Adrenal gland (tissue), 19 donors: ENCODE measurements at places on chromosomes 3 and 15. TPM values are rescaled to one million over a fixed set of nuclear protein-coding genes. Genes with fewer than 3 reads are reported as not detected.
A peak's percentile ranks its signal among the peaks of the same experiment; 100 is the strongest.

The PIGZ gene
- total RNA-seq: 0.39 TPM

The HAPLN3 gene
- total RNA-seq: 4.3 TPM

The ZBED2 gene
- not detected for total RNA-seq

The CFAP20DC gene
- 2.1 TPM for total RNA-seq

The SELENOS gene
- 116 TPM for total RNA-seq

The CXCR6 gene
- total RNA-seq: 0.54 TPM

The CIDEC gene
- 4.0 TPM for total RNA-seq

DNA sequence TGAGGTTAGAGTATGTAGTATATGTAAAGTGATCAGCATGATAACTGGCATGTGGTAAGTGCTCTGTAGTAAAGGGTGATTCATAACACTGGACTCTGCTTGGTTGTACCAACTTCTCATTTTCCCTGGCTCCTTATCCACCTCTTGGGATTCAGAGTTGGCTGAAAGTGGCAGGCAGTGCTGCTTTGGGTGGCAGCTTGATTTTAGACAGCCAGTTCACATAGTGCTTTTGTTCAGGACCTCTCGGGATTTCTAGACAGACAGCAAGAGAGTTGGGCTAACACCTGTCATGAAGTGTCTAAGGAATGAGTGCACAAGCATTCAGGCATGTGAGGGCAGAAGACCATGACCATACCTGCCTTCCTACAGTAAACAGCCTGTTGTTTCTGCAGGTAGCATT, 69.0 kb downstream of the RBM6 start:
- H3K4me3 ChIP-seq: no peak overlapping the region
- no peak overlapping the region for H3K27ac ChIP-seq
- no peaks in the 10 kb centered on the region for H3K27me3 ChIP-seq
- H3K36me3 ChIP-seq: peaks cover 13% of the 10 kb centered on the region
- DNase-seq: no peak

- peaks cover 55% of the 10 kb centered on the region for H3K4me1 ChIP-seq
- no peaks in the 10 kb centered on the region for H3K27me3 ChIP-seq
- no peak for DNase-seq
Measured at GRCh38 chr15:75211436-75212199, 9.9 kb downstream of the C15orf39 start.

DNA sequence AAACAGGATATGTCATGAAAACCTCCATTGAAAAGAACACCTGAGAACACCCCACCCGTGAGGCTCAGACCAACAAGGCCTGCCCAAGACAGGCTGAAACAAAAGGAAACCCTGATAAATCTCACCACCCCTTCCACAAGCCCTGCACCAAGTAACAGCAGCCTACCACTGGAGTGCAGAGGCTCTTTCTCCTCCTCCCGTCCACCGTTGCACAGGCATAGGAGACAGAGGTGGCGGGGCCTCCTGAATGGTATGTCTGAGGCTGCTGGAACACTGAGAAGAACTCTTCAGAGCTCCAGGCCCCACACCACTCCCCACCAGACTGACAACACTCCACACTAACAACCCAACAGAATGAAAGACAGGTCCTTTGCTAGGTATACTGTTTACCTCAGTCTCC, 21.4 kb downstream of the CHDH start:
- H3K4me3 ChIP-seq: no peak overlapping the region
- no peaks in the 10 kb centered on the region for H3K36me3 ChIP-seq
- H3K4me1 ChIP-seq: peaks cover 5% of the 10 kb centered on the region
- DNase-seq: no peak
- H3K27ac ChIP-seq: no peak overlapping the region

DNA sequence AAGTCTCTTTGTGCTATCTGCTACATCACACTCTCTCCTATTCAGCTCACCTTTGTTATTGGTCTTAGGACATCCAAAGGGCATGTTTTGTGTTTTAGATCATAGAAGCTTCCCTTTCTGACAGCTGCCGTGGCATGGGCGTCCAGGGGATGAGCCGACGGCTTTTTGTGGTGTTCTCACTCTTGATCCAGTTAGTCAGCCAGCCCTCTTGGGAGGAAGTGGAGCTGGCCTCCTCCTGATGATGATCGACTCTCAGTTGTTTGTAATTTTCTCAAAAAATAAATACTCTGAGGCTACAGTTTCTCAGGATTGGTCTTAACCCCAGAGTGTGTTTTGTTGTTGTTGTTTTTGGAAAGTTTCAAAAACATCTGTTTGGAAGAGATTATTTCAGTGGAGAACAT, 34.4 kb downstream of the BOC start:
- no peak overlapping the region for H3K4me3 ChIP-seq
- DNase-seq: no peak
- peak overlapping the region; percentile 82 for H3K27ac ChIP-seq
- no peaks in the 10 kb centered on the region for H3K27me3 ChIP-seq
- peaks cover 5% of the 10 kb centered on the region for H3K36me3 ChIP-seq

DNA sequence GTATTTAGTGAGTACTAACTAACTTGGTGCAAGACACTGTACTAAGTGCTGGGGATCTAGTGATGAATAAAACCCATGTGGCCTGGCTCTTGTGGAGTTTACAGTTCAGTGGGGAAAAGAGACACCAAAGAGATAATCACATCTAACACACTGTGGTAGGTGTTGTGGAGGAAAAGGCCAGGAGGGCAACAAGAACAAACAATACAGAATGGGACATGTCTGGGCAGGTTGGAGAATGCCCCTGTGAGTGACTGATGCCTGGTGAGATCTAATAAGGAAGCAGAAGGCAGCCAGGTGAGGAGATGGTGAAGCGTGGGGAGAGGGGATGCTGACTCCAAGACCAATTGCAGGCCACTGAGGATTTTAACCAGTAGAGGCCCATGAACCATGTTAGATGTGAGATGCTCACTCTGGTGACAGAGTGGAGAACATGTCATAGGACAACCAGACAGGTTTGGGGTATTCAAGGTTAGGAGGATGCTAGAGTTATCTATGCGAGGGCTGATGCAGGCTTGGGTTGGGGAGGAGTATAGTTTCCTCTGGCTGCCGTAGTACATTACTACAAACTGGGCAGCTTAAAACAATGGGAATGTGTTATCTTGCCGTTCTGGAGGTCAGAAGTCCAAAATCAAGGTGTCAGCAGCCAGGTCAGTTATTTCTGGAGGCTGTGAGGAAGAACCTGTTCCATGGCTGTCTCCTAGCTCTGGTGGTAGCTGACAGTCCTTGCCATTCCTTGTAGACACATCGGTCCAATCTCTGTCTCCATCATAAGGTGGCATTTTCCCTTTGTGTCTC, 81.4 kb downstream of the ARNT2 start:
- H3K27ac ChIP-seq: no peak overlapping the region
- peaks cover 27% of the 10 kb centered on the region for H3K4me1 ChIP-seq
- no peak for DNase-seq
- no peaks in the 10 kb centered on the region for H3K27me3 ChIP-seq

- no peak for DNase-seq
- H3K27ac ChIP-seq: peak overlapping the region; percentile 71
- peaks cover 4% of the 10 kb centered on the region for H3K4me1 ChIP-seq
- H3K36me3 ChIP-seq: no peaks in the 10 kb centered on the region
Measured at GRCh38 chr3:69200384-69201068, 78.1 kb upstream of the LMOD3 start.

- no peaks in the 10 kb centered on the region for H3K27me3 ChIP-seq
- no peak overlapping the region for H3K4me3 ChIP-seq
- no peaks in the 10 kb centered on the region for H3K4me1 ChIP-seq
- no peak overlapping the region for H3K27ac ChIP-seq
- DNase-seq: no peak
Measured at GRCh38 chr3:110625201-110625747, 446.3 kb upstream of the NECTIN3 start.

DNA sequence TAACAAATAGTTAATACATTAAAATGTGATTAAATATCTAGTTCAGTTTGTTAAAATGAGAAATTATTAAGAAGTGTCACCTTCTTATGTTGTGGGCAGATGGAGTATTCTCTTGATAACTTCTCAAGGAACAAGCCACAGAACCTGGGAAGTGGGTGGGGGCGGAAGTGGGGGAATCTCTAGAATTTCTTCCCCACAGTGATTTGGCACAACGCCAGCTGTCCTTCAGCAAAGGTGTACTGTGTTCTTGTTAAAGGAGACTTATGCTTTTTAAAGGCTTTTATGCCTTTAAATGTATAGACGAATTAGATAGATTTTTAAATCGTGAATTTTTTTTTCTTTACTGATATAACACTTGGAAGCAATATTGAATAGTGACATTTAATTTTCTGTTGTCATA, 42.4 kb downstream of the SEC22A start:
- H3K27me3 ChIP-seq: no peaks in the 10 kb centered on the region
- H3K4me3 ChIP-seq: no peak overlapping the region
- DNase-seq: no peak
- H3K4me1 ChIP-seq: peaks cover 14% of the 10 kb centered on the region

DNA sequence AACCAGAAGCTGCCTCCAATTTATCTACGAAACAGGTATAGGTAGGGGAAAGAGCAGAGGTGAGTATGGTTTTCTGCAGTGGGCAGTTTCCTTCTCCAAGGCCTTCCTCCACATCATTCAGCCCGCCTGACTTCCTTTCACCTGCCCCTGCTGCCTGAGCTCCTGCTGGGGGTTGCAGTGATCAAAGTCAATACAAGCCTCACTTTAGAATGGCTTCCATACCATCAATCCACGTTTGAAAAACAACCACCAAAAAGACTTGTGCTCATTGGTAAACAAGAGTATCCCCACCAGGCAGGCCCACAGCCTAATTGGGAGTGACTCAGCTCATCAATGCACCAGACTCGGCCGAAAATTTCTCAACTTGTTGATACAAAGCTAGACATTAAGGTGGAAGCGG, 159.9 kb downstream of the MAGI1 start:
- no peak overlapping the region for H3K27ac ChIP-seq
- H3K4me3 ChIP-seq: no peak overlapping the region
- no peaks in the 10 kb centered on the region for H3K36me3 ChIP-seq
- no peak for DNase-seq

DNA sequence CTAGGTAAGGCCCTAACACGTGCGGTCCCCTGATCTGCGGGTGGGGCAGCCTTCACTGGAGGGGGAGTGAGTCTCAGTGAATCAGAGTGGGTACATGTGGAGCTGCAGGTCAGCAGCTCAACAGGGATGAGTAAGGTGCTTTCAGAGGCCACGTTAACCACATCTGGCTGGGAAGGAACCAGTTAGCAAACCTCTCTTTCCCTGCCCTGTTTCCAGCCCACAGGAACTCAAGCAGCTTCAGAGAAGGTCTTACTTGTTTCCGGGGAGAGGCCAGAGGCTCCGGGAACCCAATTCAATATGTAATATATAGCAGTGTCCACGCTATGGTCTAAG, 175.3 kb downstream of the XXYLT1 start:
- no peaks in the 10 kb centered on the region for H3K4me1 ChIP-seq
- no peak overlapping the region for H3K27ac ChIP-seq
- H3K4me3 ChIP-seq: no peak overlapping the region
- DNase-seq: no peak
- H3K27me3 ChIP-seq: no peaks in the 10 kb centered on the region

DNA sequence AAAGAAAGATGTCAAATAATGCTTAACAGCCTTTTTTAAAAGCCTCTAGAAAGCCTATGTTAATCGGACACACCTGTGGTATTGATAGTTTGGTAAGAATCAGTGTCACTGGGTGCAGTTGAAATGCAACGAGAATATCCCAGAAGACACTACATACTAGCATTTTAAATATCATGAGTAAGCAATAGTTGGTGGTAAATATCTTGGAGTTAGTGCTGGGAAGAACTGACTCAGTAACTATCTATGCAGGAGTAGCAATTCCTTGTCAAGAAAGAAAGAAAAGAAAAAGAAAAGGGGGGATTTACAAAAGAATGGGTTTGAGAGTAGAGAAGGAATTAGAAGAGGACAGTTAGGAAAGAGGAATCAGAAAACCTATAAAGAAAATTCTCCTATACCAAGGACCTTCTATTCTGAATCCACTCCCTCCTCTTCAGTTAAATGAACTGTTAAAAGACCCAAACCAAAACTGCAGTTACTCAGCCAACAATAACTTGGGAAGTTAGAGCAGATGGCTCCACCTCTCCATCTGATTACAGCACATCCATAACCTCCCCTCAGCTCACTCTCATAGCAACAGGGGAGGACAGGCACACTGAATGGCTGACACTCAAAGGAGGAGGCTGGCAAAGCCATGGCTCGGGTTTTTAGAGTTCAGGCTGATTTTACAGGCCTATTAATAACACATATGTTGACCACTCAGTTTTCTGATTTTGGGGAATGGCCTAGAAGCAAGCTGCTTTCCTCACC, 207.6 kb upstream of the MDFIC2 start:
- H3K27me3 ChIP-seq: no peaks in the 10 kb centered on the region
- H3K4me3 ChIP-seq: no peak overlapping the region
- H3K4me1 ChIP-seq: no peaks in the 10 kb centered on the region
- H3K36me3 ChIP-seq: no peaks in the 10 kb centered on the region
- no peak overlapping the region for H3K27ac ChIP-seq

GRCh38 chr3:24631481-24631880, 136.8 kb upstream of the THRB start:
- H3K4me1 ChIP-seq: peaks cover 5% of the 10 kb centered on the region
- no peak overlapping the region for H3K4me3 ChIP-seq
- H3K27ac ChIP-seq: no peak overlapping the region
- no peaks in the 10 kb centered on the region for H3K27me3 ChIP-seq
- no peaks in the 10 kb centered on the region for H3K36me3 ChIP-seq

- H3K27ac ChIP-seq: no peak overlapping the region
- no peaks in the 10 kb centered on the region for H3K27me3 ChIP-seq
- no peaks in the 10 kb centered on the region for H3K4me1 ChIP-seq
- H3K4me3 ChIP-seq: no peak overlapping the region
Measured at GRCh38 chr3:112167758-112168157, 34.7 kb upstream of the GCSAM start.

DNA sequence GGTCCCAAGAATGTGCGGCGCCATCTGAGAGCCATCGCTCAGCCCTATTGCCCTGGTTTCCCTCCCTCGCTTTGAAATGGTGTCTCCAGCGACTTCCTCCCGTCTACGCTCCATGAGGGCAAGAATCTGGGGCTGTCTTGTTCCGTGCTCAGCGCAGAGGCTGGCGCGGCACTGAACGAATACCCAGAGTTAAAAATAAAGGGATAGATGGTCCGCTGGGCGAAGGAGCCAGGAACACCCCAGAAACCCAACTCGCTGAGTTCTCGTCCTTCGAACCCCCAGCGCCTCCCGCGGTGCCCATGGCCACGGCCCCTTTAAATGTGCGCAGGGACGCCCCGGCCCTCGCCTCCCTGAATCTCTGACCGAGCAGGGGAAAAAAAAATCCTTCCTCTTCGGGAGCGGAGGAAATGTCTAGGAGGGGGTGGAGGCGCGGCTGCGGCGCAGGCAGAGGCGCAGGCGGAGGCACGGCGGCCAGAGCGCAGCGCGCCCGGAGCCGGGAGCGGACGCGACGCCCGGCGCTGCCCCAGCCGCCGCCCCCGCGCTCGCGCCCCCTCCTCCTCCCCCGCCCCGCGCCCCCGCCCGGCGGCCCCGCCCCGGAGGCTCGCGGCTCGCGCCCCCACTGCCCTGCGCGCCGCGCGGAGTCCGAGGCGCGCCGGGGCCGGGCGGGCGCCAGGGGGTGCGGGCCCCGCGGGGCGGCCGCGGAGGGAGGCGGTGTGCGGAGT, 8.5 kb upstream of the FGD5 start:
- no peaks in the 10 kb centered on the region for H3K36me3 ChIP-seq
- no peak overlapping the region for H3K4me3 ChIP-seq
- no peaks in the 10 kb centered on the region for H3K4me1 ChIP-seq
